ENCODE measurements at places on chromosomes 11 and 22.

GRCh38 chr11:26649884-26650283 is 72.0 kb downstream of the SLC5A12 start:
- DNase-seq: peak; percentile 36

- DNase-seq: no peak
Measured at GRCh38 chr22:40624770-40625169, 11.7 kb downstream of the MRTFA start.

DNA sequence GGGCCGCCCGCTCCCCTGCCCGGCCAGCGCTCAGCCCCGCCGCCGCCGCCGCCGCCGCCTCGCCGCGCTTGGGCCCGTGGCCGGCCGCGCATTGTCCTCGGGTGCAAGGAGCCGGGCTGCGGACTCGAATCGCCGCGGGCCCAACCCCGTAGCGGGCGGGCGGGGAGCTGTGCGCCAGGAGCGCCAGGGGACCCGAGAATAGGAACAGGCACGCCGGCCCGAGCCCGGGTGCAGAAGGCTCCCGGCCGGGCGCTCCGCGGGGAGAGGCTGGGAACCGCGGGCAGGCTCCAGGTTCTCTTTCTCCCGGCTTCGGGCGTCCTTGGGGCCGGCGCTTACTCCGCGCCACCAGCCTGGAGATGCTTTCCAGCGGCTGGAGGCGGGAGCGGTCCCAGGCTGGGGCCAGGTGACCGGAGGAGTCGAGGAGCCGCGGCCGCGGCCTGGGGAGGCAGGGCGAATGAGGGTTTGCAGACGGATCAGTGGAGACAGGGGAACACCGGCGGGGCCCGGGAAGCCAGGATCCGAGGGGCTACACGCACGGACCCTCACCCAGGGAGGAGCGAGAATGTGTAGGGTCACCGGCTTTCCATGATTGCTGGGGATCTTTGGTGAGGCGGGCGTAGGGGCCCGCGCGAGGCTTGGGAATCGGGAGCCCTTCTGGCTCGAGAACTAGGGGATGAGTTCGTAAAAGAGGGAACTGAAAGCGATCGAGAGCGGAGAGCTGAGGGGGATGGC is 726 bp downstream of the PKNOX2 start:
- no peak for DNase-seq

GRCh38 chr11:74860743-74861142 is 88.1 kb downstream of the XRRA1 start:
- no peak for DNase-seq

DNA sequence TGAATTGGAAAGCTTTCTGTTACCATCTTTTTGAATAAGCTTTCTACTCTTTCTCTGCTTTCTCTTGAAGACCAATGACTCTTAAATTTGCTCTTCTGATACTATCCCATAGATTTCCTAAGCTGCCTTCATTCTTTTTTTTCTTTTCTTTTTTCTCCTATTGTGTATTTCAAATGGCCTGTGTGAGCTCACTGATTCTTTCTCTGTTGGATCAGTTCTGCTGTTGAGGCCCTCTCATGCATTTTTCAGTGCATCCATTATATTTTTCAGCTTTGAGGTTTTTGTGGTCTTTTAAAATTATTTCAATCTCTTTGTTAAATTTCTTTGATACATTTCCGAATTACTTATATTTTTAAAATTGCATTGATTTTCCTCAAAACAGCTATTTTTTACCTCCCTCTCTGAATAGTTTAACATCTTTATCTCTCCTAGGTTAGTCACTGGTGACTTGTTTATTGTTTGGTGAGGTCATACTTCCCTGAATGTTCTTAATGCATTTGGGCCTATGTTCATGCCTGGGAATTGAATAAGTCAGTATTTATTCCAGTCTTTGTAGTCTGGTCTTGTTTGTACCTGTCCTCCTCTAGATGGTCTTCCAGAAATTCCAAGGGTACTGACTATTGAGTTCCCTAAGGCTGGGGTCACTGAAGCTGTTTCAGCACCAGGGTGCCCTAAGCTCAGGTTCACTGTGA is 110.6 kb upstream of the SERPIND1 start:
- no peak for DNase-seq

GRCh38 chr11:64348383-64349024 is 8.5 kb downstream of the CCDC88B start:
- DNase-seq: no peak

DNA sequence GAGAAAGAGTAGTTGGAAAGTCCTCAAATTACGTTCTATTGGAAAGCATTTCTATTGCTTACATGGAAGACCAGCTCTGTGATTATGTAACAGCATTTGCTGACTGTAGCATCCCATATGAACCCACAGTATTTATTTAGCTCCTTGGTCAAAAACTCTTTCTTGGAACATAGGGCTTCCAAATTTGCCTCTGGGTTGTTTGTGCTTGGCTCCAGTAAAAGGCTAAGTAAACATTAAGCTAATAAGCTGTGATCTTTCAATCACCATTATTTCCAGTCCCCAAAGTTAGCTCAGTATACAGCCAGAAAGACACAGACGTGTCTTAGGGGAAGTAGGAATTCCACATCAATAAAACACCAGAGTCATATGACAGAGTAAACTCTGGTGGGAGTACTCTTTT is 668.8 kb downstream of the DLG2 start:
- no peak for DNase-seq

DNA sequence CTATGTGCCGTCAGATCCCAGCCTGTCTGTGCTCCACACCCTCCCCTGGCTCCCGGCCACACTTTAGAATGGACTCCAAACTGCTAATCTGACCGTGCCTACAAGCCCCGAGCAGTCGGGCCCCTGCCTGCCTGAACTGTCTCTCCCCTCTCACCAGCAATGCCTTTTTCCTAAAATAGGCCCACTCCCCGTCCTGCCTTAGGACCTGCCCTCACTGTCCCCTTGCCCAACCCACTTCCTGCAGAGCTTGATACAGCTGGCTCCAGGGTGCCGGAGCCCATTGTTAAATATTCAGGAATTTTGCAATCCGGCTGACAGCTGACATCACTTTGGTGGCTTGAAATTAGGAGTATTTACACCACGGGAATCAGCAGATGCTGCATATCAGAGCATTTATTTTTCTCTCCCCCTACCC is 21.4 kb downstream of the MN1 start:
- DNase-seq: no peak

- no peak for DNase-seq
Measured at GRCh38 chr11:30859669-30860068, 273.5 kb upstream of the MPPED2 start.

Data from NCI-H1436 (cell line).